ENCODE measurements at places on chromosomes 3 and 15.

DNA sequence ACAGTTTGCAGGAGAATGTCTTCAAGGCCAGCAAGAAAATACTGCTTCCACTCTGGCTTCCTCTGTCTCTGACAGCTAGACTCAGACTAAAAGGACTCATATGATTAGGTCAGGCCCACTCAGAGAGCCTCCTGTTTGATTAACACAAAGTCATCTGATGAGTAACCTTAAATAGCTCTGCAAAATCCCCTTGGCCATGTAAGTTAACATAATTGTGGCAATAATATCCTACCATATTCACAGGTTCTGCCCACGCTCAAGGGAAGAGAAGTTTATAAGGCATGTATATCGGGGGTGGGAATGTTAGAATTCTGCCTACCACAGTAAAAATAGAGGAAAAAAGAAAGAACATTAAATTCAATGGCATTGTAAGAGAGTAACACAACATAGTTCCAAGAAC is 20.6 kb upstream of the HHATL start:
- no peak for DNase-seq

GRCh38 chr3:153180860-153181372 is 18.9 kb downstream of the RAP2B start:
- no peak for DNase-seq

- DNase-seq = no peak
Observed at GRCh38 chr15:57703387-57703786, 3.1 kb upstream of the POLR2M start.

DNA sequence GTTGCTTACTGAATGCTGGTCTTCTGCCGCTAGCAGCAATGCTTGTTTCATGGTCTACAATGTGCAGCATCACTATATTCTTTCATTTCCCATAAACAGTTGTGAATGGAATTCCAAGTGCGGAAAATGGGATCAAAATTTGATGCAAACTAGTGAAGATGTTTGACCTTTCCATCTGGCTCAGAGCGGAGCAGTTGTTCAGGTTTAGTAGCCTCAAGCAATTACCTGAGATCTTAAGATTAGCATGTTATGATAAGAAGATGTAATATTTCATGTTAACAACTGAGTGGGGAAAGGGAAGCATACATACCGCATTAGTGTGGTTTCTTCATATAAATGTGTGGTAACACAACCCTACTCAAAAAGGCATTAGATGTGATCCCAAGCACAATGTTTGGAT is 221.1 kb upstream of the CFAP20DC start:
- no peak for DNase-seq

DNA sequence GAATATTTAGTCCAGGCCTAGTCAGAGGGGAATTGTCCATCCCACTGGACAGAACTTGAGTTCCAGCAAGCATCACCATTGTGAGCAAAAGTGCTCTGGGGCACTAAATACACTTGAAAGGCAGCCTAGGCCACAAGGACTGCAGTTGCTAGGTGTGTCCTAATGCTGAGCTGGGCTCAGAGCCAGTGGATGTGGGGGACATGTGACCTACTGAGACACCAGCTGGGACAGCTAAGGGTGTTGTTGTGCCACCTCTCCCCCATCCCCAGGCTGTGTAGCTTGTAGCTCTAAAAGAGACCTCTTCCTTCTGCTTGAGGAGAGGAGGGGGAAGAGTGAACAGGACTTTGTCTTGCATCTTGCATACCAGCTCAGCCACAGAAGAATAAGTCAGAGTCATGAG is 120.9 kb downstream of the DTWD1 start:
- DNase-seq = no peak
